ENCODE measurements at places on chromosomes 3 and 15.

- DNase-seq = no peak
Measured at GRCh38 chr3:124345845-124346244, 353.9 kb upstream of the ROPN1 start.

- no peak for DNase-seq
Measured at GRCh38 chr15:71044006-71044405, 71.3 kb upstream of the THSD4 start.

- DNase-seq = no peak
Measured at GRCh38 chr3:150675587-150675986, 28.1 kb downstream of the ERICH6 start.

DNA sequence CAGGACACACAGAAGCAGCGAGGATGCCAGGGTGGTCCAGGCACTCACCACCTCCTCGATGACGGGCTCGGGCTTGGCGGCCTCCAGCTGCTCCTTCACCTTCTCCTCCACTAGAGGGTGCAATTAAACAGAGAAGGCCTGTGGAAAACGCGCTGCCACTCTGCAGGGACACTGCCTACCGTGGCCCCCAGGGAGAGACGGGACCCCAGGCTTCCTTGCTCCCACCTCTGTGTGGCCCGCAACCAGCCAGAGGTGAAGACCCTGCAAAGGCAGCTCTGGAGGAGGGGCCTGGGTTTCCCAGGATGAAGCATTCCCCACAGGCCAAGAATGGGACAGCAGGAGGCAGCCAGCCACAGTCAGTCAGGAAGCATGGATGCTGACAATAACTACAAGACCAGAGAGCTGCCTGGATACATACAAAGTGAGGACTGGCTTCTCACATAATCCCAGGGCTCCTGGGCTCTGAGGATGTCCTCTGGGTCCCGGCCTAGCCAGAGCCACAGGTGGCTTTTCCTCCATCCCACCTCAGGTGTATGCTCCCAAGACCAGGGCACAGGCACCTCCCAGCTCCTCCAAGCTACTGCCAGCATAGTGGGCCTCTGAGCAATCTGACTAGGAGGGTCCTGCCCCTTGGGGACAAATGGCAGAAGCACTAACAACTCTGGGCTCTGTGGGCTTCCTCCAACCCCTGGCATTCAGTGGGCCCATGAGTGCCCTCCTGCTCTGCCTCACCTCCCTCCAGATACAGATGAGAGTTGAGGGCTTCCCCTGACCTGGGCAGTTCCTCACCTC lies 46.2 kb downstream of the PTH1R start:
- DNase-seq = peak; percentile 56

DNA sequence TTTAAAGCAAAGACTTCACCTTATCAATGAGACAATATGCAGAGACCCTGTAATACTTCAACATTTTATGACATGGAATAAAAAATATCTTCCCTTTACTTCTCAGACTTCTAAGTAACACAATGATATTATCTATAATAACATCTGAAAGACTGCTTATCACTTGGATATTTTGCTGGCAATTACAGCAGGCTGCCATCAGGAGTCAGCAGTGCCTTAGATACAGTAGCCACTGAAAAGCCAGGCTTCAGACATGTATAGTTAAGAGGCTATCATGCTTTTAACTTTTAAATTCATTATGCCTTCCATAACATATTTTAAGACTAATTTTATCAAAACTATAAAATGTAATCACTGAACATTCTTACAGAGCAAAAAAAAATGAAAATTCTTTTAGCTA lies 227.5 kb downstream of the NEK10 start:
- no peak for DNase-seq

GRCh38 chr3:122312826-122313225 lies 12.2 kb upstream of the CSTA start:
- no peak for DNase-seq

DNA sequence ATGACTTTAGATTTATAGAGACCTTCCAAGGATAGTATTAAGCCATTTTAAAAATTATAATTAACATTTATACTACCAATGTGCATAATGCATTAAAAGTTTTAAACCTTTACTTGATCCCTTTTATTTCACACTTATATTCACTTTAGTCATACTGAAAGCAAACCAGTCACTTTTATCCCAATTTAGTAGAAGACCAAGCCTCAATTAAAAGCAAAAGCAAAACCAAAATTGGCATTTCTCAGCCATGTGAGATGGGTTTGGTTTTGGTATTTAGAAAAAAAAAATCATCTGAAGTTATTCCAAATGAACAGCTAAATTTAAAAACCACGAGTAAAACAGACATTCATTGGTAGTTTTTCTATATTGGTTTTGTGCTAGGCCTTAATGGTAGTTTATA lies 249.4 kb downstream of the LPP start:
- no peak for DNase-seq

GRCh38 chr3:38020342-38020726 lies 9.1 kb downstream of the PLCD1 start:
- no peak for DNase-seq

DNA sequence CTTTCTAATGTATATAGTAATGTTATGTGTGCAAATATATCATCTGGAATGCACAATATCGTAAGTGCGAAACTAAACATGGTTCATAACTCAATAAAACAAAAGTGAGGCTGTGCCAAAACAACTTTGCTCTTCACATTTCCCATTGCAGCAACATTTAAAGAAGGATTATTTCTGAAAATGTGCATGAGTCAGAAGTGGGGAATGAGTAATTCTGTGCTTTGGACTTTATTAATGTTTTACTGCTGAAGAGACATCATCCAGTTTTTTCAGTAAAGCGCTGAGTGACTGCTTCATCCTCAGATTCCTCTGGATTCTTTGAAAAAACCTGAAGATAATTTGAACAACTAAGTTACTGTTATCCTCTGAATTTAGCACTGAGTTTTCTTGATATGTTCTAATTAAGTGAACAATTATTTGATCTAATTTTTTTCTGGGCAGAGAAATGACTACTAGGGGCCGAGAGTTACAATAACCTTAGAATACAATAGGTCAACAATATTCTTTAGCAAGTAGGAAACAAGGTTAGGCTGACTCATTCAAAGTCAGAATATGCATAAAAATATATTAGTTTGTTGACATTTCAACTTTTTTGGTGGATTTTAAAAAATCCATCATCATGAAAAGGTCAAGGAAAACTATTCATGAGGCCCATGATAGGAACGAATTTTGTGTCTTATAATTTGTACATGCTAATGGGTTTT lies 20.0 kb upstream of the PLCL2 start:
- DNase-seq = no peak

DNA sequence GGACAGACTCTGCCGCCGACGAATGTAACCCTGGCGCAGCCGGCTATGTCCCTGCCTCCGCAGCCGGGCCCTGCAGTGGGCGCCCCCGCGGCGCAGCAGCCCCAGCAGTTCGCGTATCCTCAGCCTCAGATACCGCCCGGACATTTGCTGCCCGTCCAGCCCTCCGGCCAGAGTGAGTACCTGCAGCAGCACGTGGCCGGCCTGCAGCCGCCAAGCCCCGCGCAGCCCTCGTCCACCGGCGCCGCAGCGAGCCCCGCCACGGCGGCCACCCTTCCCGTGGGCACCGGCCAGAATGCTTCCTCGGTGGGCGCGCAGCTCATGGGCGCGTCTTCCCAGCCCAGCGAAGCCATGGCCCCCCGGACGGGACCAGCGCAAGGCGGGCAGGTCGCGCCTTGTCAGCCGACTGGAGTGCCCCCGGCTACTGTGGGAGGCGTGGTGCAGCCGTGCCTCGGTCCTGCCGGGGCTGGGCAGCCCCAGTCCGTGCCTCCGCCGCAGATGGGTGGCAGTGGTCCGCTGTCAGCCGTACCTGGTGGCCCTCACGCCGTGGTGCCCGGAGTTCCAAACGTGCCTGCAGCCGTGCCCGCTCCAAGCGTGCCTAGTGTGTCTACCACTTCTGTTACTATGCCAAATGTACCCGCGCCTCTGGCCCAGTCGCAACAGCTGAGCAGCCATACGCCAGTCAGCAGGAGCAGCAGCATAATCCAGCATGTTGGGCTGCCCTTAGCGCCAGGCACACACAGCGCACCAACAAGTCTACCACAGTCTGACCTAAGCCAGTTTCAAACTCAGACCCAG lies 2.4 kb downstream of the TSC22D2 start:
- peak; percentile 38 for DNase-seq

- no peak for DNase-seq
Measured at GRCh38 chr3:144763878-144764454, 792.3 kb downstream of the DIPK2A start.

DNA sequence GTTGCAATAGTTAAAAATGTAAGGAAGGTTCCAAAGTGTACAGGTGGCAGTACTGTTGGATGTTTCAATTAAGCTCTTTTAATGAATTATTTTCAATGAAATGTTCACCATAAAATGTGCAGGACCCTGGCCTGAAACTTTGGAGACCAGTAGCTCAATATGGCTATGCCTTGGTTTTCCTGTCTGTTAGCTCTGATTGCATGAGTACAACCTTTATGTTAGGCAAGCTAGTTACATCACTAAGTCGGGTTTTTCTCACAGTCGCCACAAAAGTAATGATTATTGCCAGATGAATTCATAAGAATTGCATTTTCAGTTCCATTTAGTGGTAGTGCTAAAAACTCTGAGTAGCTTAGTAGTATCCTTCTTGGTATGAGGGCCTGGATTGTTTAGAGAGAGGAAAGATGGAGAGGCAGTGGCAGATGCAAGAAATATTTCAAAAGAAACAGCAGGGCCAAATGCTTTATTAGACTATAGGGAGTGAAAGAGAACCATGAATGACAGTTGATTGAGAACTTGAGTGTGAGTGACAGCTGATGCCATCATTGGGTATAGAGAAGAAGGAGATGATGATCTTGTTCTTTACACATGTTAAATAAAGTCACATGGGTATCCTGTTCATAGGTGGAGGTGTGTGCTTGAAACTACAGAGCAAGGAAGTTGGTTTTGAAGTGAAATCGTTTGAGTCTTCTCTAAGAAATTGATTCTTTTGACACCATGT lies 109.5 kb downstream of the AKAP13 start:
- no peak for DNase-seq

DNA sequence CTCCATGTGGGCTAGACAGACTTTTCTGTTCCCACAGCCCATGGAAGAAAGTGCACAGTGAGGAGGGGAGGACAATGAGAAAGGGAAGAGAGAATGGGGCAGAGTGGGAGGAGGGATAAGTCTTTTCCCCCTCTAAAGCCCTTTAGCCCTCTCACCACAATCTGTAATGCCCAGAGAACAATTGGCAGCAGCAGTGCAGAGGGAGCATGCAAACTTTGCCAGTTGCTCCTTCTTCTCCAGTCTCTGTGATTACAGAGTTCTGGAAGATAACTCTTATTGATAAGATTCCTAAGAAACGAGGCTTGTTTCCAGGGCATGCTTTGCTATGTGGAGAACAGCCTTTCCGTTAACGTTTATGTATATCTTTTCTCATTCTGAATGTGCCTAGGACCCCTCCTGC lies 50.0 kb upstream of the FMN1 start:
- DNase-seq = no peak

- peak; percentile 70 for DNase-seq
Measured at GRCh38 chr3:9932843-9933560, 632 bp upstream of the CRELD1 start.

DNA sequence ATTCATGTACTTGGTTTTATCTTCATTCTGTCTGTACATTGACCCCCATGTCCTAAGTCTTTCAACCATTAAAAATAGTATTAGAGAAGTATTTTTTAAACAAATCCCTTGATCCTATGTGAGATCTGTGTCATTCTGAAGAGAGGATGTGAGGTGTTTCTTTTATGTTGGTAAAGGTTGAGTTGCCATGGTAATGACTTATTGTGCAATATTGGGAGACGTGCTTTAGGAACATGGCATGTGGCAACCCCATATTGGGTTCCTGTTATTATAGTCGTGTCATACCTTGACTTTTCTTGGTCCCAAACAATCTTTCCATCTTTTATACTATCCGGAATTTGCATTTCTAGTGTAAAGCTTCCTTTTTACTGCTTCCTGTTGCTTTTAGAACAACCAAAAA lies 203.1 kb downstream of the KCNAB1 start:
- no peak for DNase-seq

DNA sequence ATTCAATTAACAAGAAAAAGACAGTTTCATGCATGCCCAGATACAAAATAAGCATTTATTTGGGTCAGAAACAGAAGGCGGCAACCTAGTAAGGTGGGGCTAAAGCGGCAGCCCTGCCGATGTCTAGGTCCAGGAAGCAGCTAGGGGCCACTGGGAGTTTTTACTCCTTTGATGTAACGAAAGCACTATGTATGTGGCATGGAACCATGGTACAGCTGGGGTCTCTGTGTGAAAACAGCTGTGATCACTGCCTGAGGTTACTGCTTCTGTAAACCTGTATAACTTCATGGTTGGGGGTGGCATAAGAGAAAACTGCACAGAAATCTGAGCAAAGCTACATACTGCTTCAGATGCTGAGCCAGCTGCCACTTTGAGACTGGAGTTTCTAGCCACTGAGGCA lies 119.5 kb downstream of the ZNF280D start:
- DNase-seq = no peak

- no peak for DNase-seq
Measured at GRCh38 chr3:196055240-196055639, 26.6 kb downstream of the TFRC start.

GRCh38 chr3:48556796-48557626 lies at the start of gene PFKFB4:
Gene PFKFB4, minus strand, starts transcription at chr3:48556803. Its CDS starts 26 bp downstream, at chr3:48556777.
- DNase-seq = peak; percentile 99

DNA sequence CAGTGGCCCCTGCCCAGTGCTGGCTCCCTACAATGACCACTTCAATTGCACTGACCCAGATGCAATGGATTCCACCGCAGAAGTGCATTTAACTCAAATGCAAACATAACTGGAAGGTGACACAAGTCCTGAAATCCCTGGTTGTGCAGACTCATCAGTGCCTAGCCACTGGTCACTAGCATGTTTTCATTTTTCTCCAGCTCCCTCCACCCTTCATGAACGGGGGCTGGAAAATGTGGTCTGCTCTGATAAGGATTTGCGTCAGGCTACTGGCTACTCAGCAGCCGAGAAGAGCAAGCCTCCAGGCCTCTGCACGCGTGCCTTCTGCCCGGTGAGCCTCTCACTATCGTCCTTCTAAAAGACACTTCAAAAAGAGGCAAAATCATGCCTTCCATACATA lies 27.4 kb upstream of the FURIN start:
- DNase-seq = no peak

GRCh38 chr15:65993236-65993635 lies 123.9 kb downstream of the RAB11A start:
- DNase-seq = no peak

- no peak for DNase-seq
Measured at GRCh38 chr3:19396726-19397125, 248.4 kb downstream of the KCNH8 start.

- DNase-seq = no peak
Measured at GRCh38 chr3:171165499-171165921, 139.0 kb upstream of the SLC2A2 start.

GRCh38 chr3:3771094-3771493 lies 28.1 kb upstream of the LRRN1 start:
- DNase-seq = no peak

GRCh38 chr3:169886671-169887070 lies 16.9 kb upstream of the LRRC31 start:
- DNase-seq = no peak

GRCh38 chr15:43009206-43009605 lies 88.6 kb upstream of the TTBK2 start:
- no peak for DNase-seq

Measured in SK-MEL-5 (cell line).